ENCODE measurements at places on chromosomes 13 and 19.
A peak's percentile ranks its signal among the peaks of the same experiment; 100 is the strongest.

DNA sequence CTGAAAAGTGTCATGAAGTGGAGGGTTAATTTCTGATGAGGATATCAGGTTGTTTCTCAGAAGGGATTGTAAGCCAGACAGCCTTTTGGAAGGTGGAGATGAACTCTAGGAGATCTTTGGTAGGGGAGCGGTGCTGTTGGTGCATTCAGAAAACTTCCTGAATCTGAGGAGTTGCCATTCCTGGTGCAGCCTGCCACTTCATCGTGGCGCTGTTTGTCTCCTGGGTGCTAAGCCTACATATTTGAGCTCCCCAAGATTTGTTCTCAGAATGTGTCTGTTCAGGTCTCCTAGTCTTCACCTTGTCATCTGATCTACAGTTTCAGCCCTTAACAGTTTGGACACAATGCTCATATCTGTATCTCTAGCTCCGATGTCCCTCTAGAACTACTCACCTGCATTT, 285.6 kb downstream of the MTUS2 start:
- peaks cover 15% of the 10 kb centered on the region for H3K27me3 ChIP-seq
- no peaks in the 10 kb centered on the region for H3K4me1 ChIP-seq
- no peaks in the 10 kb centered on the region for H3K36me3 ChIP-seq
- no peak for DNase-seq

GRCh38 chr13:68261105-68261504, 1031.0 kb upstream of the PCDH9 start:
- DNase-seq, result no peak
- H3K4me3 ChIP-seq, result no peak overlapping the region
- no peaks in the 10 kb centered on the region for H3K4me1 ChIP-seq
- no peak overlapping the region for H3K27ac ChIP-seq
- H3K27me3 ChIP-seq, result no peaks in the 10 kb centered on the region

DNA sequence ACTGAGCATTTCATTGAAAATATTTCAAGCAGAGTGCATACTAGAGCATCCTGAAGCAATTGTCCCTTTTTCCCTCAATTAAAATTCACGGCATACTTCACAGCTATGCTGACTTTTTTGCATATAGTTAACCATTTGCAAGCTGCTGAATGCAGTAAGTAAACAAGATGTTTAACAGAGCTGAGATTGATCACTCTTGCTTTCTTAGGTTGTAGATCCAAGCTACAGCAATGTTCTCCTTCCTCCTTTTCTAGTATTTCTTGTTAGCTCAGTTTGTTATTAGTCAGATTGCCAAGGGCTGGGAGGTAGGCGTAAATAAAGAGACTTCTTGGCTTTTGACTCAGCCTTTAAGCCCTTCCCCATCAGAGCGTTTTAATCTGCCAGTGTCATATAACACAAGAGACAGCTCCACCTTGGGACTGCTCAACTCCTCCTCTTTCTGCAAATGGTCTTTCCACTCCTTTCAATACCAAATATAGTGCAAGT, at the start of gene SLITRK6:
TSS of gene SLITRK6 (minus strand) at position 323 of the 486 bp plus-strand sequence. CDS start 2,911 bp downstream, outside the sequence.
- H3K27me3 ChIP-seq, result no peaks in the 10 kb centered on the region
- DNase-seq, result peak; percentile 15
- H3K4me1 ChIP-seq, result no peaks in the 10 kb centered on the region
- no peak within 1 kb of the TSS for H3K27ac ChIP-seq

DNA sequence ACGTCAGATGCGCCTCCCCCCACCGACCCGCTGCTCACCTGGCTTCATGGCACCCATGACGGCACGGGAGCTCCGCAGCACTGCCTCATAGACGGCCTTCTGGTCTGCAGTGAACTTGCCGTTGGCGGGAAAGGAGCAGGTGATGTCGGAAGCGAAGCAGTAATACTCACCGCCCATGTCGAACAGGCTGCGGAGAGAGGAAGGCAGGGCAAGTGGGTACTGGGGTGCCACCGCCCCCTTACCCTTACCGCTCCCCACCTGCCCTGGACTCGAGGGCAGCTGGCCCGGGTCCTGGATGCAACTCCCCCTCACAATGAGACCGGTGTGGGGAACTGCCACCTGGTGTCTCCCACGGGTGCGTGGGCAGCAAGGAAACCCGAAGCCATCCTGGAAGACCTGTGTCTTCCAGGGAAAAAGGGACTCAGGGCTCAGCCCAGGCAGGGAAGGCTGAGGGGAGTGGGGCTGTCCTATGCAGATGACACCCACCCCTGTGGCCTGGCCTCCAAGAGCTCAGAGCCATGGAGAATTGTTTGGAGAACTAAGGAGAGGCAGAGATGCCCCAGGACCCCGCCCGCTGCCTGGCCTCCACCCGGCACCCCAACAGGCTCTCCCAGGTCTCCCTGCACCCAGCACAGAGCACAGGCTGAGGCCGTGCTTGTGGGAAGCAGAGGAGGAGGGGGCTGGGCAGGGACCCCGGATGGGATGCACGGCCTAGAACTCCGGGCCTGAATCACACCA, 28.3 kb downstream of the CEBPG start:
- no peaks in the 10 kb centered on the region for H3K36me3 ChIP-seq
- no peaks in the 10 kb centered on the region for H3K4me1 ChIP-seq
- no peak overlapping the region for H3K4me3 ChIP-seq
- no peak overlapping the region for H3K27ac ChIP-seq

DNA sequence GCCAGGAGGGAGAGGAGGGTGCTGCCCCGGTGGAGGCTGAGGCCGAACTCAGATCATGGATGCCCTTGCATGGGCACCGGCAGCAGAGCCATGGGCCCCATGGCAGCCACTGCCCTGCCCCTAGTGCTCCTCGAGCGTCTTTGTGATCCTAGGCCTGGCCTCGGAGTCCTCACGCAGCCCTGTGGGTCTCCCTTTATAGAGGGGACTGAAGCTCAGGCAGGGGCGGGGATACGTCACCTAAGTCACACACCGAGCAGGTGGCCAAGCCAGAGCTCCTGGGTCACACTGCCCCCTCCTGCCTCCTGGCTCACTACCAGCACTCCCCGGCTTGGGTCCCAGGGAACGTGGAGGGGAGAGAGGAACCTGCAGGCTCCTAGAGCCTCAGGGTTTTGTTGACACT, 28.7 kb downstream of the DHX34 start:
- DNase-seq, result no peak
- H3K27me3 ChIP-seq, result no peaks in the 10 kb centered on the region
- H3K4me3 ChIP-seq, result no peak overlapping the region

GRCh38 chr13:108281901-108282300, 12.4 kb downstream of the TNFSF13B start:
- no peaks in the 10 kb centered on the region for H3K27me3 ChIP-seq
- H3K36me3 ChIP-seq, result no peaks in the 10 kb centered on the region
- no peak overlapping the region for H3K4me3 ChIP-seq
- no peak for DNase-seq
- H3K4me1 ChIP-seq, result no peaks in the 10 kb centered on the region

GRCh38 chr19:3981736-3982681, 3.3 kb downstream of the EEF2 start:
- H3K36me3 ChIP-seq, result peaks cover 63% of the 10 kb centered on the region
- peak overlapping the region; percentile 44 for H3K27ac ChIP-seq
- no peak for DNase-seq
- H3K4me1 ChIP-seq, result peaks cover 16% of the 10 kb centered on the region
- no peak overlapping the region for H3K4me3 ChIP-seq

GRCh38 chr19:7676854-7677253, at the start of gene MCEMP1:
Gene MCEMP1 (plus strand): TSS chr19:7677090. CDS start chr19:7677121, 31 bp downstream.
- no peak within 1 kb of the TSS for H3K27ac ChIP-seq
- peaks cover 33% of the 10 kb centered on the region for H3K4me1 ChIP-seq
- no peak for DNase-seq
- H3K27me3 ChIP-seq, result no peaks in the 10 kb centered on the region

GRCh38 chr13:51761643-51762350, 42.2 kb downstream of the DHRS12 start:
- DNase-seq, result no peak
- no peak overlapping the region for H3K4me3 ChIP-seq
- H3K27ac ChIP-seq, result no peak overlapping the region
- H3K36me3 ChIP-seq, result no peaks in the 10 kb centered on the region
- peaks cover 5% of the 10 kb centered on the region for H3K4me1 ChIP-seq
- no peaks in the 10 kb centered on the region for H3K27me3 ChIP-seq

DNA sequence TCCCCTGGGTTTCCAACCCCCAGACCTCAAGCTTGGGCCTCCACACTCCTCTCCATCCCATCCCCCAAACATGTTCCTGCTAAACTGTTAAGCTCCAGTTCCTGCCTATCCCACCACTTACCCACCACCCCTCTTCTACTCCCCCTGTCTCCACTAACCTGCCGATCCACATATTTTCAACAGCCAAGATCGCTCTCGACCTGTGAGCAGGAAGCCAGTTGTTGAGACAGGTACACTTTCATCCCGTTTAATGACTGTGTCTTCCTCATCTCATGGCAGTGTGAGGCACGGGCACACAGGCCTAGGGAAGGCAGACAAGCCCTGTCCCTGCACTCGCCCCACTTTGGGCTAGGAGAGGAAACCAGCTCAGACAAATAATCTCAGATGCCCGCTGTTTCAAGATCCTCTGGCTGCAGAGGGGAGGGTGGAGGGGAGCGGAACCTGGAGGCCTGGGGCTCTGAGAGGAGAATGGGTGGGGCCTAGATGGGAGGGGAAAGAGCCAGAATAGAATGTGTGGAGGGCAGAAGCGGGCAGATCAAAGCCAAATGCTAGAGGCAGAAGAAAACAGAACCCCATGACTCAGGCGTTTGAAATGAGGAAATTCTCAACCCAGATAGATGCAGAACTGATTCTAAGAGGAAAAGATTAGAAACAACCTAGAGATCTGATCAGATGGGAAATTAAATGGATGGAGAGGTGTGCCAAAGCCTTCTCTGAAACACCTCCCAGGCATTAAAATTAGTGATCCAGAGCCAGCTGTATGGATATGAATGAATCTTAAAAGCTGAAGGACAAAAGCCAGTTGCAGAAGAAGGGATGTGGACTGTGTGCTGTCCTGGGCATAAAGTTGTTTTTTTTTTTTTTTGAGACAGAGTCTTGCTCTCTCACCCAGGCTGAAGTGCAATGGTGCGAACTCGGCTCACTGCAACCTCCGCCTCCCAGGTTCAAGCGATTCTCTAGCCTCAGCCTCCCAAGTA, 16.9 kb upstream of the CYP2S1 start:
- peak overlapping the region; percentile 40 for H3K4me3 ChIP-seq
- DNase-seq, result peak; percentile 92
- H3K27me3 ChIP-seq, result no peaks in the 10 kb centered on the region
- H3K36me3 ChIP-seq, result no peaks in the 10 kb centered on the region

GRCh38 chr13:46355901-46356590, 31.0 kb downstream of the RUBCNL start:
- DNase-seq, result no peak
- H3K4me3 ChIP-seq, result no peak overlapping the region
- no peaks in the 10 kb centered on the region for H3K27me3 ChIP-seq
- H3K27ac ChIP-seq, result no peak overlapping the region

DNA sequence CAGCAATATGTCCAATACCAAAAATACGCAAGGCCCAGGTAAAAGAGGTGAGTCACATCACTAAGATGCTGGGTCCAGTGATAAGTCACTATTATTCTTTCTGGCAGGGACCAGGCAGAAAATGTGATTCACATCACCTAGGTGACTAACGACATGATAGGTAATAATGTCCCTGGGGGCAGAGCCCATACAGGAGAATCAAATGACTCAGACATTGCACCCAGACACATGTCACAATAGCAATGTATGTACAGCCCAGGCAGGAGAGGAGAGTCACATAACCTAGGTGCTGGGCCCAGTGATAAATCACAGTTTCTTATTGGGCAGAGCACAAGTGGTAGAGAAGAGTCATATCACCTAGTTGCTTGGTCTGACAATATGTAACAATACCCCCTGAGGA, 28.9 kb upstream of the ZNF729 start:
- H3K36me3 ChIP-seq, result no peaks in the 10 kb centered on the region
- no peak overlapping the region for H3K27ac ChIP-seq
- H3K27me3 ChIP-seq, result no peaks in the 10 kb centered on the region
- no peak for DNase-seq

GRCh38 chr13:114257014-114257413, 22.3 kb downstream of the CDC16 start:
- no peaks in the 10 kb centered on the region for H3K27me3 ChIP-seq
- no peak overlapping the region for H3K4me3 ChIP-seq
- H3K36me3 ChIP-seq, result peaks cover 55% of the 10 kb centered on the region

DNA sequence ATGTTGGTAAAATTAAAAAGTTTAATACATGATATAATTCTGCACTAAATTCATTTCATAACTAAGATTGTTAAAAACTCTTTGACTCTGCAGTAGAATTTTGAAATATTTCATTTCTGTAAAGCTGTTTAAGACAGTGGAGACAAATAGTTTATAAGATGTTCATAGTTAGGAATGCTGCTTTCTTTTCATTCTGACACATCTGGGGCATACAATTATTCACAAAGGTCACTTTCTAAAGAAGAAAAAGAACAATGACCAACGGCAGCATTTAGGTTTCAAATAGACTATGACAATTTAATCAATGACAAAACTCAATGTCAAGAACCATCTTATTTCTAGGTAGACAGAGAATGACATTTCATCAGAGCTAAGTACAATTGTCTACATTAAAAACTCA, 1422.1 kb downstream of the PCDH9 start:
- no peak for DNase-seq
- no peaks in the 10 kb centered on the region for H3K36me3 ChIP-seq
- no peak overlapping the region for H3K4me3 ChIP-seq
- H3K27ac ChIP-seq, result no peak overlapping the region
- H3K4me1 ChIP-seq, result no peaks in the 10 kb centered on the region

- no peaks in the 10 kb centered on the region for H3K4me1 ChIP-seq
- no peak overlapping the region for H3K27ac ChIP-seq
- H3K36me3 ChIP-seq, result peaks cover 19% of the 10 kb centered on the region
- DNase-seq, result no peak
- no peak overlapping the region for H3K4me3 ChIP-seq
These were observed 30.2 kb downstream of the PDCD5 start for GRCh38 chr19:32611161-32611560.

- no peak overlapping the region for H3K27ac ChIP-seq
- peaks cover 14% of the 10 kb centered on the region for H3K4me1 ChIP-seq
- no peak for DNase-seq
These were observed 1.3 kb downstream of the ATP7B start for GRCh38 chr13:52009946-52010345.

- no peak overlapping the region for H3K27ac ChIP-seq
- H3K4me3 ChIP-seq, result no peak overlapping the region
- no peak for DNase-seq
- no peaks in the 10 kb centered on the region for H3K36me3 ChIP-seq
- no peaks in the 10 kb centered on the region for H3K27me3 ChIP-seq
These were observed 9.0 kb upstream of the TNFRSF19 start for GRCh38 chr13:23561261-23561660.

DNA sequence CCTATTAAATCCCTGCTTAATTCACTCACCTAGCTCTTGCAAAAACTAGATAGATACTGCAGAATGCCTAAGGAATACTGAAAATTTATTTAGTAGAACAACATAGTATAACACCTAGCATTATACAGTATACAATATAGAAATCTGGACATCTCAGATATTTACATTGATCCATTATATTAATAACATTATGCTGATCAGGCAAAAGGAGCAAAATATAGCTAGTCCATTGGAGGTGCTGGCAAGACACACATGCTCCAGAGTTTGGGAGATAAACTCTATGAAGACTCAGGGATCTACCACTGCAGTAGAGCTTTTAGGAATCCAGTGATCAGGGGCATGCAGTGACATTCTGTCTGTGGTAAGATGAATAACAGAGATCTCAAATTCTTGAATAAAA, 357.6 kb downstream of the TBC1D4 start:
- no peaks in the 10 kb centered on the region for H3K27me3 ChIP-seq
- no peak overlapping the region for H3K27ac ChIP-seq
- DNase-seq, result no peak
- H3K36me3 ChIP-seq, result no peaks in the 10 kb centered on the region

GRCh38 chr13:45374917-45375316, 33.9 kb upstream of the TPT1 start:
- no peaks in the 10 kb centered on the region for H3K27me3 ChIP-seq
- H3K4me1 ChIP-seq, result no peaks in the 10 kb centered on the region
- DNase-seq, result no peak
- no peak overlapping the region for H3K4me3 ChIP-seq
- no peak overlapping the region for H3K27ac ChIP-seq
- no peaks in the 10 kb centered on the region for H3K36me3 ChIP-seq

Data from HCT116 (cell line).